ENCODE measurements at places on chromosomes 7 and 10. TPM values are rescaled to one million over a fixed set of nuclear protein-coding genes. Genes with fewer than 3 reads are reported as not detected.

- no peaks in the 10 kb centered on the region for H3K27me3 ChIP-seq
- H3K36me3 ChIP-seq: no peaks in the 10 kb centered on the region
- no peak for DNase-seq
- H3K27ac ChIP-seq: no peak overlapping the region
Measured at GRCh38 chr7:108307595-108307994, 148.6 kb downstream of the NRCAM start.

- H3K4me1 ChIP-seq: peaks cover 9% of the 10 kb centered on the region
- H3K27ac ChIP-seq: no peak overlapping the region
- DNase-seq: peak; percentile 93
- no peaks in the 10 kb centered on the region for H3K36me3 ChIP-seq
Measured at GRCh38 chr10:49144058-49144720, 10.4 kb upstream of the FAM170B start.

- H3K36me3 ChIP-seq: no peaks in the 10 kb centered on the region
- H3K4me3 ChIP-seq: no peak overlapping the region
Measured at GRCh38 chr7:50509459-50509858, 55.7 kb downstream of the DDC start.

- H3K4me1 ChIP-seq: no peaks in the 10 kb centered on the region
- H3K27ac ChIP-seq: no peak overlapping the region
- peaks cover 35% of the 10 kb centered on the region for H3K36me3 ChIP-seq
- H3K27me3 ChIP-seq: no peaks in the 10 kb centered on the region
- H3K4me3 ChIP-seq: no peak overlapping the region
- no peak for DNase-seq
Measured at GRCh38 chr10:378930-379704, 243.9 kb downstream of the ZMYND11 start.

PRSS37 gene
- total RNA-seq: not detected

ING3 gene
- total RNA-seq: 17.8 TPM

Measured in left lung (tissue), 14 donors.